ENCODE measurements at places on chromosomes 5 and 9. TPM values are rescaled to one million over a fixed set of nuclear protein-coding genes. Genes with fewer than 3 reads are reported as not detected.

Gene CDKN2B-AS1
- total RNA-seq: 0.45 TPM

Gene PROB1
- total RNA-seq: 44.0 TPM

Gene HMMR
- total RNA-seq: 0.30 TPM

Gene SPATA6L
- total RNA-seq: 0.74 TPM

DNA sequence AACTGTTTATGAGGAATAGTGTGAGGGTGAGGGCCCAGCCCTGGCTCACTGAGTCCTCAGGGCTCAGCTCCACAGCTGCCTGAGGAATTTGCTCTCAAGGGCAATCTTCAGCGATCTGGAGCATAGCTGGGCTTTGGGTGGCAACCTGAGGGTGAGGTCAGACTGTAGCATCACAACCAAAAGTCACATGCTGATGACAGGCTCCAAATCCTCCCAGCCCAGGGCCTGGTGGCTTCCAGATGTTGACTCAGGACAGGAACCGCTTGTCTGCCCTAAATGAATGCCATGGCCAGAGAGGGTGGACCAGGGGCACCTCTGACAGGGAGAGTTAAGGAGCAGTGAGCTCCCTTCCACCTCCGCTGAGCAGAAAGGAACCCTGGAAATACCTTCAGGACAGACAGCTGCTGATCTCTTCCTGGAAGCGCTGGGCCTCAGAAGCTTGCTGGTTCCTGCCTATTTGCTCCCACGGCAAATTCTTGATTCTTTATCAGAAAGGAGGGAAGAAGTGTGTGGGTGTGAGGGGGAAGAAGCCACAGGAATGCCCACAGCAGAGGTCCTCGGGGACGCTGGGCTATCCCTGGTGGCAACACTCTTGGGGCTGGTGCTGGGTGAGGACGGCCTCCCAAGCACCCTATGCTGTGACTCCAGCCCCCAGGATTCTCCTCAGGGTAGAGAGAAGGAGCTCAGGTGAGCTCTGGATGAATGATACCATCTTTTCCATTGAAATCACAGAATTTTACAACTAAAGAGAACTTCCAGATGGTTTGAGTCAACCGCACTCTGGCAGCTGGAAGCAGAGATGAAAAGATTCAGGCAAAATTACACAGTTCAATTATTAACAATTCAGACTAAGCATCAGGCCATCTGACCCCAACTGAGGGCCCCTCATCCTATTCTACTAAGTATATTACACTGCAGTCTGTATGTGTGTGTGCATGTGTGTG lies 13.8 kb upstream of the CTSL start:
- no peaks in the 10 kb centered on the region for H3K36me3 ChIP-seq
- H3K27ac ChIP-seq: no peak overlapping the region
- peaks cover 8% of the 10 kb centered on the region for H3K4me1 ChIP-seq
- no peak overlapping the region for H3K4me3 ChIP-seq

- no peak overlapping the region for H3K27ac ChIP-seq
- no peaks in the 10 kb centered on the region for H3K36me3 ChIP-seq
- peaks cover 6% of the 10 kb centered on the region for H3K4me1 ChIP-seq
- DNase-seq: no peak
Observed at GRCh38 chr9:122232796-122233306, 4.1 kb upstream of the LHX6 start.

GRCh38 chr9:107266624-107267368 lies 16.3 kb upstream of the RAD23B start:
- H3K27me3 ChIP-seq: no peaks in the 10 kb centered on the region
- no peaks in the 10 kb centered on the region for H3K4me1 ChIP-seq
- H3K36me3 ChIP-seq: no peaks in the 10 kb centered on the region
- no peak for DNase-seq
- no peak overlapping the region for H3K27ac ChIP-seq

DNA sequence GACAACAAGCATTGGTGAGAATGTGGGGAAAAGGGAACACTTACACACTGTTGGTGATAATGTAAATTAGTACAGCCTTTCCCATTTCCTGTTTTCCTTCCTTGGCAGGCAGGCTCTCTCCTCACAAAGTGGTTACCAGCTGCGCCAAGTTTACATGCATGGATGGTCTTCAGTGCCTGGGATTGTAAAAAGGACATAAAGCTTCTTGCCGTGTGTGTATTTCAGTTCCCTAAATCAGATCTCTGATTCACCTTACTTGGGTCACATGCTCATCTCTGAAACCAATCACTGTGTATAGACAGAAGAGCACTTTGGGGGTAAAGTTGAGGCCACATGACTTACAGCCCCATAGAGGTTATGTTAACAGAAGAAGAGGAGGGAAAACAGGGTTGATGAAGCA lies 92.8 kb downstream of the CAVIN4 start:
- no peaks in the 10 kb centered on the region for H3K4me1 ChIP-seq
- no peak overlapping the region for H3K4me3 ChIP-seq
- no peak for DNase-seq
- no peak overlapping the region for H3K27ac ChIP-seq
- H3K36me3 ChIP-seq: no peaks in the 10 kb centered on the region

DNA sequence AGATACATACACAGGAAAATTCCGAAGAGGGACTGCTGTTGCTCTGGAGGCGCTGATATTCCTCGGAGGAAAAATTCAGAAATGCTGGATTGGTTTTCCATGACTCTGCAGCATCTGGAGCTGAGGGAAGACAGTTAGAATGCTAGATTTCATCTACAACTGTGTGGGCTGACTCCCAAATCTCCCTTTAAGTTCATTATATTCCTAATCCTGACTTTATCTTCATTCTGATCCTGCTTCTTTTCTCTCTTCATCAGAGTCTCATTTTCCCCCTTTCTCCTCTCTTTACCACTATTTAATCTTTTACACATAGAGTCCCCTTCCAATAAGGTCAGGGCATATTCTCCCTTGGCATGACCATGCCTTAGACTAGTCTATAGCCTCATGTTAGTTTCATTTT lies at the start of gene OR1N1:
TSS of gene OR1N1 (minus strand) at position 101 of the 400 bp plus-strand sequence. CDS start at position 101, 0 bp downstream.
- no peaks in the 10 kb centered on the region for H3K36me3 ChIP-seq
- no peaks in the 10 kb centered on the region for H3K4me1 ChIP-seq
- DNase-seq: no peak
- peaks cover 9% of the 10 kb centered on the region for H3K27me3 ChIP-seq
- no peak within 1 kb of the TSS for H3K27ac ChIP-seq

GRCh38 chr5:96120120-96120519 lies 158.5 kb upstream of the ELL2 start:
- no peak overlapping the region for H3K27ac ChIP-seq
- no peaks in the 10 kb centered on the region for H3K27me3 ChIP-seq
- H3K4me1 ChIP-seq: peaks cover 4% of the 10 kb centered on the region
- no peak for DNase-seq
- H3K36me3 ChIP-seq: no peaks in the 10 kb centered on the region

DNA sequence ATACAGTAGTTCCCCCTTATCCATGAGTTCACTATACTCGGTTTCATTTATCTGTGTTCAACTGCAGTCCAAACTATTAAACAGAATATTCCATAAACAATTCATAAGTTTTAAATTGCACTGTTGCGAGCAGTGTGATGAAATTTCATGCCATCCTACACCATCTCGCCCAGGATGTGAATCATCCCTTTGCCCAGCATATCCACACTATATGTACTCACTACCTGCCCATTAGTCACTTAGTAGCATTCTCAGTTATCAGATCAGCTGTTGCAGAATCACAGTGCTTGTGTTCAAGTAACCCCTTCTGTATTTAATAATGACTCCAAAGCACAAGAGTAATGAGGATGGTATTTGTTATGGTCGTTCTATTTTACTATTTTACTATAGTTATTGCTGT lies 51.5 kb downstream of the SHOC1 start:
- H3K4me3 ChIP-seq: no peak overlapping the region
- no peaks in the 10 kb centered on the region for H3K36me3 ChIP-seq
- no peaks in the 10 kb centered on the region for H3K27me3 ChIP-seq
- H3K4me1 ChIP-seq: no peaks in the 10 kb centered on the region
- H3K27ac ChIP-seq: no peak overlapping the region

DNA sequence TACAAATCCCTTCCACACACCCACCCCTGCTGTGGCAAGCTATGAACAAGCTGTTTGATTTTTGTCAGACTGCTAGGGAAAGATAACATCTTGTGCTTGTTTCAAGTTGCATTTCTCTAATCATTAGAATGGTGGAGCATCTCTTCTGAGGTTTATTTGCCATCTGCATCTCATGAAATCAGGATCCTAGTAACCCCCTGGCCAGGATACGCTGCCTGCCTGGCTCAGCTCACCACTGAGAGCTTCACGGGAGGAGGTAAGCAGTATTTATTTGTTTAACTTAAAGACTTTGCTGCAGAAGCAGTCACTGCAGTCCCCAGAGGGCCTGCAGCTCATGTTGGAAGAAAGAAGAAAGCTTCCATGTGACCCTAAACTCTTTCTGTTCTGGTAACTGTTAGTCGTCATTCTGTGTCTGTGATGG lies 83.3 kb upstream of the CXCL14 start:
- no peaks in the 10 kb centered on the region for H3K4me1 ChIP-seq
- H3K27ac ChIP-seq: no peak overlapping the region
- no peaks in the 10 kb centered on the region for H3K36me3 ChIP-seq
- DNase-seq: no peak
- no peaks in the 10 kb centered on the region for H3K27me3 ChIP-seq

GRCh38 chr5:81065492-81065891 lies 105.3 kb downstream of the RASGRF2 start:
- H3K27me3 ChIP-seq: no peaks in the 10 kb centered on the region
- H3K27ac ChIP-seq: peak overlapping the region; percentile 81
- H3K4me1 ChIP-seq: no peaks in the 10 kb centered on the region
- no peak for DNase-seq
- H3K4me3 ChIP-seq: no peak overlapping the region

GRCh38 chr9:73230251-73230650 lies 78.6 kb downstream of the ANXA1 start:
- DNase-seq: no peak
- H3K36me3 ChIP-seq: no peaks in the 10 kb centered on the region
- no peak overlapping the region for H3K27ac ChIP-seq
- H3K4me3 ChIP-seq: no peak overlapping the region
- H3K27me3 ChIP-seq: no peaks in the 10 kb centered on the region

- no peak for DNase-seq
- H3K4me3 ChIP-seq: no peak overlapping the region
- H3K36me3 ChIP-seq: no peaks in the 10 kb centered on the region
- H3K4me1 ChIP-seq: no peaks in the 10 kb centered on the region
Observed at GRCh38 chr5:89208811-89209210, 325.8 kb upstream of the MEF2C start.

- H3K27ac ChIP-seq: no peak overlapping the region
- H3K4me1 ChIP-seq: no peaks in the 10 kb centered on the region
- no peak for DNase-seq
Observed at GRCh38 chr5:133544346-133544745, 68.0 kb downstream of the FSTL4 start.

DNA sequence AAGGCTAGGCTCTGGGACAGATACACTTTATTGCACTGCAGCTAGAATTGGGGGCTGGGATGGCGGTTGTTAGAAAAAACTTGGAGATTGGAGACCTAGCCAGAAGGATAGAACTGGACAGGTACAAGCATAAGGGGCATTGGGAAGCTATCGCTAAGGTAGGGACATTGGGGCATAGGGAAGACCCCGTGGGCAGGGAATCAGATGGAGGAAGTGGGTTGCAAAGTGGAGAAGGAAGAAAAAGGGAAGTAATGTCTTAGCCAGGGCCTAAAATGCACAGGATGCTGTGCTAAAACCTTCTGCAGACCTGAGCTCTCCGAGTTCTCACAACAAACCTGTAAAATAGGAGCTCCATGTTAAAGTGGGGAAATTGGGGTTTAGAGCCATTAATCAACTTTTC lies 178.2 kb downstream of the ZDHHC21 start:
- no peak overlapping the region for H3K4me3 ChIP-seq
- DNase-seq: no peak
- H3K27me3 ChIP-seq: no peaks in the 10 kb centered on the region
- no peaks in the 10 kb centered on the region for H3K4me1 ChIP-seq

Data from heart right ventricle (tissue), 16 donors.